AG09309 (cell line): ENCODE measurements at places on chromosomes 16 and 17.

- no peak for DNase-seq
Observed at GRCh38 chr17:27471321-27472269, 15.3 kb downstream of the KSR1 start.

DNA sequence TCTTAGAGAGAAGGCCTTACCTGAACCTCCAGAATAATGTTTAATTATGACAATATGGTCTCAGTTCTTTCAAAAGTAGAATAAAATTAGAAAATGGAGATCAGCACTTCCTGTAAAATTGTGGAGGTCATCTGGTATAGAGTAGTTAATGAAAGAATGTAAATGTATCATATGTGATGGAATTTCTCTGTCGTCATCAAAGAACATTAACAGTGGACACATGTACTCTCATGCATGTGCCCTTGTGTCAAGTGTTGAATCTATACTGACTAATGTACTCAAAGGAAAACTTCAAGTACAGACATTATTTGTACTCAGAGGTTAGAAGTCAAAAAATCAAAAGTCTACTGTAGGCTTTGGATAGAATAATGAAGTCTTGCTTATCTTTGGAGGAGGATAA, 129.2 kb upstream of the MYOCD start:
- DNase-seq = no peak

GRCh38 chr16:9159839-9160550, 68.6 kb downstream of the HAPSTR1 start:
- DNase-seq = no peak

DNA sequence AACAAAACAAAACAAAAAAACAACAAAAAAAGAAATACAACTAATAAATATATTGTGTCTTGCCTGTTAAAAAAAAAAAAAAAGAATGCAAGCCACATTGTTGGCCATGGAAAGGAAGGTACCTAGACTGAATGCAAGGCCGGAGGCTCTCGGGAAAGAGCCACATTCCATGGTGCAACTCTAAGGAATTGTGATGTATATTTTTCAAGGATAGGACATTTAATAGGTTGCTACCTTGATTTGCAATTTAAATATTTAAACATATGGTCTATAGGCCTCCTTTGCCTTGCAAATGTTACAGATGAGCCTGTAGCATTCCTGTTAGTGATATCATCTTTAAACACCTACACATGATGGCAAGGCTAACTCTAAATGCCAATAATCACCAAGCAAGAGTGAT, 650.9 kb downstream of the TOX3 start:
- no peak for DNase-seq

GRCh38 chr16:11047939-11048800, 103.8 kb downstream of the CLEC16A start:
- no peak for DNase-seq
